Stimulated activated CD4-positive, alpha-beta T cell treated with anti-CD3 and anti-CD28 coated beads, Interleukin-4, amount 100 ng/mL, for 48 hours (primary cell): ENCODE measurements at places on chromosomes 2 and 18.

GRCh38 chr2:187869195-187869594, 315.0 kb upstream of the TFPI start:
- DNase-seq: no peak

DNA sequence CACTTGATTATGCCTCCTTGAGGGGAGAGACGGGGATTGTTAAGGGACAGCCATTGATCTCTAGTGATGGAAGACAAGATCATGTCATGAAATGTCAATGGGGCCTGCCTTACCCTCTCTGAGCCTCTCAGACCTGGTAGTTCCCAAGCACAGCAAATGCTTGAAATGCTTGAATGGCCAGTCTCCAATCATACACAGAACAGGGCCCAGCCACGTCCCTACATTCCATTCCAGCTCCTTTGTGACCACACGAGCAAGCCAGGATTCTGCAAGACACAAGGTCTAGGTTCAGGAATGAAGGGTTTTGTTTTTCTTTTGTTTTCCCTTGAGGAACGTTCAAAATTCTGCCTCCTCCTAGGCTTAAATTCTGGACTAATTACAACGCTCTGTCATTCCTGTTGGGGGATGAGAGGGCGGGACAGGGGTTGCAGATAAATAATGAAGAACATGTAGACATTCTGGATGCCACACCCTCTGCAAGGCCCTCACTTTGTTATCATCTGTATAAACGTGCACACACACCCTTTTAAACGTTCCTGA, 98.1 kb upstream of the YPEL5 start:
- no peak for DNase-seq

- no peak for DNase-seq
Measured at GRCh38 chr2:64914735-64915509, 74.3 kb upstream of the SLC1A4 start.

DNA sequence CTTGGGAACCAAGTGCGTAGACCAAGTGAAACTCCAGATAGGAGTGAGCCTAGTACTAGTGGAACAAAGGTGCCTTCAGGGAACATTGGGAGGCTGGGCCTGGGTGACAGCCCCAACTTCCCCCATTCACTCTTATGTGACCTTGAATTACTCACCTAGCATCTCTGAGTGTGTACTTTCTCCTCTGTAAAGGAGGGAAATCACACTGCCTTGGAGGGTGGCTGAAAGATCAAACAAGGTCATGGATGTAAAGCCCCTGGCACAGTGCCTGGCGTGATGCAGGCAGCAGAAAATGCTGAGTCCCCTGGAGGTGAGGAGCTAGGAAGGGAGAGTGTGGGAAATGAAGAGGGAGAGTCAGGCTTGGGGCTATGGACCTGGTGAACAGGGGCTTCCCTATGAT, 45.9 kb downstream of the MARCO start:
- DNase-seq: no peak

GRCh38 chr2:126536605-126537200, 119.3 kb upstream of the GYPC start:
- DNase-seq: no peak

DNA sequence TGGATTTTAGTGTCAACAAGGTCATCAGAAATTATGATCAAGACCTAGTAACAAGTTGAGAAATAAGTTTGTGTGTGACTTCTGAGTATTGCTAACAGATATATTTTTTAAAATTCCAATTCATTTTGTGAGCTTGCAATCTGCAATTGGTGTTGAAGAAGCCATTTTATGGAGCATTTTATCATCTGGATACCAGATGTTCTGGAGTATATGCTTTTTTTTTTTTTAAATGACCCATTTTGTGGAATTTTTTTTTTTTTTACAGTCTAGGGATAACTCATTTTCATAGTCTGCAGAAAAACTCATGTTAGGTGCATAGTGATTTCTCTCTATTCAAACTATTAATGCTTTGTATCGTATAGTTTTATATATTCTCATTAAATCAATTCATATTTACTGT, 12.6 kb downstream of the QPCT start:
- no peak for DNase-seq

DNA sequence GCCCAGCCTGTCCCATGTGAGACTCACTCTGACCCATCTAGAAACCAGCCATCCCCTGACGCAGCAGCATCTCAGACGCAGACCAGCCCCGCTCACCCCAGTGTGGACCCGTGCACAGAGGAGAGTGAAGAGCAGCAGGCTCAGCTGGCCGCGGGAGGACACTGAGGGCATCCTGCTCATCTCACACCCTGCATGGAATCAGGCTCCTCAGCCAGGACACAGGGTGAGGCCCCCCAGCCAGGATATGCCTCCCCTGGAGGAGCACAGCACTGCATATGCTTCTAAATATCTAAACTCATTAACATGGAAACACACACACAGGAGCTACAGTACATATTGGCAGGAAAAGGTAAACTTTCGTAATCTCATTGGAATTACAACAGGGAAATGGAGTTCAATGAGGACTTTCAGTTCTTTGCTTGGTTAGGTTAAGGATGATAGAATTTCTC, 34.4 kb downstream of the NEMP2 start:
- no peak for DNase-seq

- DNase-seq: no peak
Measured at GRCh38 chr18:59564561-59564960, 132.7 kb downstream of the CCBE1 start.

DNA sequence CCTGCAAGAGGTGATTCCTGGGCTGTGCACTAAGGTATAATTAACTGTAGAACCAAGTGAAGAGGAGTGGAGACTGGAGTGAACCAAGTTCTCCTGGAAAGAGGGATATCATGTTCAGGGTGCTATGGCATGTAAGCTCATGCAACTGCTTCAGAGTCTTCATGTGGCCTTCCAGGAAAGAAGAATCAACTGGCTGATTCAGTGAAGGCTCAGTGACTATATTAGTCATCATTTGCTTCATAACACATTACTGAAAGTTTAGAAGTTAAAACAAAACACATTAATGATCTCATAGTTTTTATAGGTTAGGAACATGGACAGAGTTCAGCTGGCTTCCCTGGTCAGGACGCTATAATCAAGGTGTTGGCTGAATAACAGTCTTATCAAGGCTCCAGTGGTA, 1200.8 kb upstream of the GYPC start:
- DNase-seq: no peak

DNA sequence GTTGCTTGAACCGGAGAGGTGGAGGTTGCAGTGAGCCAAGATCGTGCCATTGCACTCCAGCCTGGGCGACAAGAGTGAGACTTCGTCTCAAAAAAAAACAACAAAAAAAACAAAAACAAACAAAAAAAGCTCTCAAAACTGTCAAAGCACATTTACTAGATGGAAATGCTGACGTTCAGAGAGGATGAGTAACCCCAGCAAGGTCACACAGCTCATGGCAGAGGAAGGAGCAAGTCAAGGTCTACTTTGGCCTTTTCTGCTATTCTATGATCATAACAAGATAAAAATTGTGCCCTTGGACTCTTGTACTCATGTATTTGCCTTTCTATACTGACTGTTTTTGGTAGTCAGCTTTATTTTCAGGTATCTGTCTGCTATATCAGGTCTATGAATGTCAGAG, 109.5 kb downstream of the ARL6IP6 start:
- DNase-seq: no peak

DNA sequence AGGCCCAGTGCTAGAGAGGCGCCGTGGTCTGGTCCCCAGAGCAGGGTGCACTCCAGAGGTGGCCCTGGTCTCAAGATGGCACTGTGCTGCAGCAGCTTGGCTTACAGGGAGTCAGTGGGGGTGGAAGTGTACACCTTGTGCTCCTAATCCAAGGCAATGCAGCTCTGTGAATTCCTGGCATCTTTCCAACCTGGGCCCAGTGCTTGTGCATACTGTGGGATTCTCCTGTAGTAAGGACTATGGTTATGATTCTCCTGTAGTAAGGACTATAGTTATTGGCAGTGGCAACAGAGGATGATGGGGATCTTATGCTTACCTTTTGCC, 616.7 kb upstream of the REG3G start:
- no peak for DNase-seq

GRCh38 chr18:6878556-6879297, 149.2 kb downstream of the ARHGAP28 start:
- DNase-seq: no peak

DNA sequence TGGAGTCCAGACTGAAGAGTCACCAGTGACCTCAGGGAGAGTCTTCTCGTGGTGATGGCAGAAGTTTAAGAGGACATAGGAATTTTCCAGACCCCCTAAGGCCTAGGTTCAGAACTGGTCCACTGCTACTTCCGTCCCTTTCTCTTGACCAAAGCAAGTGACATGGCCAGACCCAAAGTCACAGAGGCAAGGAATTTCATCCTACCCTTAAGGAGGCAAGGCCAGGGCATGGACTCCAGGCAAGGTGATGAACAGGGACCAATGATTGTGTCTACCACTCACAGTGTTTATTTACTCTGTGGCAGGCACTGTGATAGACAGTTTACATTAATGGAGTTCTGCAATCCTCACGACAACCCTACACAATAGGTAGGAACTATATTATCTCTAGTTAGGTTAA, 265.1 kb downstream of the GLI2 start:
- DNase-seq: no peak

- DNase-seq: no peak
Measured at GRCh38 chr2:150700666-150701580, 213.5 kb upstream of the RND3 start.
